Activated CD4-positive, alpha-beta memory T cell treated with anti-CD3 and anti-CD28 coated beads, Interleukin-2, amount 10 ng/mL, durations not matched to agents 7 days and 5 days (primary cell): ENCODE measurements at places on chromosomes 7 and 10. TPM values are rescaled to one million over a fixed set of nuclear protein-coding genes. Genes with fewer than 3 reads are reported as not detected.

Gene ATOH7
- not detected for total RNA-seq

DNA sequence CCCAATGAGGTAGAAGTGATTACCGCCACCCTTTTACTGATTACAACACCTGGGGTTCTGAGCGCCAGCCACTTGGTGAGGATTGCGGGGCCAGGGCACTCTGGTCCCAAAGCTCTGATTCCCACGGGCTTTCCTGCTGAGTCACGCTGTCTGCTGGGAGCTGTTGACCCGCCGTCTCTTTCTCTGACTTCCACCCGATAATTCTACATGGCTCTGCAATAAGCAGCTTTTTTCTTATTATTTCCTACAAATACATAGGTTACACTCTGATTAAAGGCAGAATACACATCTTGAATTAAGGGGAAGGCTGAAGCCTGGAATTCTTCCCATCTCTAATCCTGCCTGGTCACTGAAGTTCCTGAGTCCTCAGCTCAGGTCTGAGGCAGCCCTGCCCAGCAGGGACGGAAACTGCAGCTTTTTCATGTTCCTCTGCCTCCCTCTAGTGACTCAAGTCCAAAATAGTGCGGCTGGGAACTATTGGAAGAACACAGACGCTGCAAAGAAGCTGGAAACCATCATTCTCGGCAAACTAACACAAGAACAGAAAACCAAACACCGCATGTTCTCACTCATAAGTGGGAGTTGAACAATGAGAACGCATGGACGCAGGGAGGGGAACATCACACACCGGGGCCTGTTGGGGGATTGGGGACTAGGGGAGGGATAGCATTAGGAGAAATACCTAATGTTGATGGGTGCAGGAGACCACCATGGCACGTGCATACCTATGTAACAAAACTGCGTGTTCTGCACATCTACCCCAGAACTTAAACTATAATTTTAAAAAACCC lies 178.3 kb downstream of the PRKCQ start:
- DNase-seq = peak; percentile 63

GRCh38 chr7:135260930-135261721 lies 27.5 kb downstream of the STRA8 start:
- no peak for DNase-seq

GRCh38 chr10:131775833-131776232 lies 125.0 kb upstream of the PPP2R2D start:
- no peak for DNase-seq

DNA sequence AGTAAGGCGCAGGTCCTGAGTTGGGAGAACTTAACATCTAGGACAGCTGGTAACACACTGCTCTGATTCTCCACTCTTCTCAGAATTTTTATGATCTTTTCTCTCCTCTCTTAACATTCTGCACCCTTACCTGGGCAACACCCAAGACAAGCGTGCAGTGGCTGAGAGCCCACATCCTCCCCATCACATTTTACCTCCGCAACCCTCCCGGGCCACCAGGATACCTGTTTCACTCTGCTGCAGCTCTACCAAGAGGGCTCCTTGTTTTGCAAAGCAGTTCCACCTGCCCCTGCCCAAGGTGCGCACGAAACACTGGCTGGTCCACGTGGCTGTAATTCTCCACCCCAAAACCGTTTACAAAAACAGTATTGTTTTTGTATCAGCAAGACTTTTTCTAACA lies 81.5 kb downstream of the ITIH5 start:
- no peak for DNase-seq
